ENCODE measurements at places on chromosomes 6 and 20.
A peak's percentile ranks its signal among the peaks of the same experiment; 100 is the strongest.

GRCh38 chr6:157679605-157680580, 143.2 kb upstream of the SNX9 start:
- no peak for DNase-seq

GRCh38 chr6:155177363-155177961, 86.4 kb upstream of the CLDN20 start:
- DNase-seq = peak; percentile 62

GRCh38 chr6:136952714-136953260, 30.7 kb downstream of the SLC35D3 start:
- no peak for DNase-seq

GRCh38 chr6:86537292-86537861, 400.0 kb upstream of the HTR1E start:
- no peak for DNase-seq

DNA sequence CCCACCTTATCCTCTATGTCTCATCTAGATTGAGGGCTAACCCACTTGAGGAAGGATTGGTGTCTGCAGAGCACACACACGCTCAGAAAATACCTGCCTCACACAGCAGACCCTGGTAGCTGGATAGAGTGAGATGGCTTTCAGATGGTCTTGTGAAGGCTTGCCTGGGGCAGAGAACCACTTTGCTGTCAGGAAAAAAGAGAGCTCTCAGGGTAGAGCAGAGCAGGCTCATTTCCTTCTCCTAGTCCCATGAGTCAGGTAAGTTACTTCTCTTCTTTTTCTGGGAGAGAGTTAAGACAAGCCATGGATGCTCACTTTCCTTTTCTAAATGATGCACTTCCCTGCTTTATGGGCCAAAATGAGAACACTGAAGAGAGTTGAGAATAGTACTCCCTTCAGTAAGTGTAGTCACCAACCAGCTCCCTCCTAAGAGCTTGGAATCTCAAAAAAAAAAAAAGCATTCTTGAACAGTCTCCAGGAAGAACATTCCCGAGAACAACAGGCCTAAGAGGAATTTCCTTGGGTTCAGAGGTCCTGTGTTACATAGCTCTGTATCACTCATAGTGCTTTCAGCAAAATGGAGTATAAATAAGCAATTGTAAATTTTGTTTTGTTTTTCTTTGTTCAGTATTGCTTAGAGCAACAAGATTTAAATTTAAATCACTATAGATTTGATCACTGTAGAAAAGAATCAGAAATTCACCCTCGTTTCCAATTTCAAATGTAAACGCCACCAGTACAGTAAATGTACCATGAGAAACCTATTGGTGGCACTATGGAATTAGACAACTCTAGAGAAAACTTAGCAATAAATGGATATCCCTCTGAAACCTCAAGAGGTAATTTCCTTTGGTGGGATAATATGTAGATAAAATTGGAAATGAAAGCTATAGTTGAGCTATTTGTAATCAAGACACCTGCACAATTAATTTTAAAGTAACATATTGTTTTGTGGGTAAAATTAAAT, 530.3 kb downstream of the RFPL4B start:
- no peak for DNase-seq

Measured in colonic mucosa (tissue), 4 donors.